Immature natural killer cell (primary cell): ENCODE measurements at places on chromosomes 13 and 19. TPM values are rescaled to one million over a fixed set of nuclear protein-coding genes. Genes with fewer than 3 reads are reported as not detected.

DNA sequence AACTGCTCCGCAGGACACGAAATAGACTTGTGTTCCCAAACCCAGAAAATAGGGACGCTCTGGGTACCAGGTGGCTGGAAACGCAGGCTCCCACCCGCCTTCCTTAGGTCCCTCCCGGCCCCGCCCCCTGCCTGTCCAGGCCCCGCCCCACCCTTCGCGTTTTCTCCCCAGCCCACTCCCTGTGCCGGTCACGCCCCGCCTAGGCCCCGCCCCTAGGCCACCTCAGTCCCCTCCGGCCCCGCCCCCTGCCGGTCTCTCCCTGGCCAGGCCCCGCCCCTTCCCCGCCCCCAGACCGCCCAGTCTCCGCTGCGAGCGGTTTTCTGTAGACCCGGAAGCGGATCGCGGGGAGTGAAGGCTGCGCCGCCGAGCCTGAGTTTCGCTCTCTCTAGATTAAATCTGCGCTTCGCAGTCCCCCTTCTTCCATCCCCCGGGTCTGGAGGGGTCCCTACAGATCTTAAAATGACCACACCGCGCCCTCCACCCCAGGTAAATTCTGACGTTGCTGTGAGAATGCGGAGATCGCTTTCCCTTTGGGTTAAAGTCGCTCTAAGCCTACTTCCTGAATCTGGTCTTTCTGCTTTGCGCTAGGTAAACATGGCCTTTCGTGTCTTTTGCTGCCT, 3.7 kb upstream of the ZNF665 start:
- DNase-seq = peak; percentile 91

- no peak for DNase-seq
These were observed 1.7 kb downstream of the KLK4 start for GRCh38 chr19:50909240-50910070.

PNMA8C gene
- not detected for polyA plus RNA-seq

THSD1 gene
- 0.08 TPM for polyA plus RNA-seq

DNA sequence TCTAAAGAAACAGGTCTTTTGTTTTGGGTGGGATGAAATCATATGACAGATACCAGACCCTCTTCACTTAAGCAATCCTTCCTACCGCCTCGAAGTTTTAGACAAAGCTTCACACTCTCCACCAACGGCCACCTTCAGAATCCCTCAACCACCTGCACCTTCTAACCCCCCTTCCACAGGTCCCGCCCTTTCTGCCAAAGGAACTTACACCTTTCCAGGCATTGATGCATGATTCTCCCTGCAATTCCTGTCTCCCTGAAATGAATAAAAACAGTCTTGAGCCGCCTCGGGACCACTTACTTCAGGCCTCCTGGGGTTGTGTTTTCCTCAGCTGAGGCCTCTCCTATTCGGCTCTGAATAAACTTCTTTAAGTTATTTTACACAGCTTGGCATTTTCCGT, 859 bp downstream of the ZNF433 start:
- DNase-seq = no peak

PSG11 gene
- not detected for polyA plus RNA-seq

CEACAM19 gene
- polyA plus RNA-seq = 0.22 TPM

EHD2 gene
- polyA plus RNA-seq = not detected

DNA sequence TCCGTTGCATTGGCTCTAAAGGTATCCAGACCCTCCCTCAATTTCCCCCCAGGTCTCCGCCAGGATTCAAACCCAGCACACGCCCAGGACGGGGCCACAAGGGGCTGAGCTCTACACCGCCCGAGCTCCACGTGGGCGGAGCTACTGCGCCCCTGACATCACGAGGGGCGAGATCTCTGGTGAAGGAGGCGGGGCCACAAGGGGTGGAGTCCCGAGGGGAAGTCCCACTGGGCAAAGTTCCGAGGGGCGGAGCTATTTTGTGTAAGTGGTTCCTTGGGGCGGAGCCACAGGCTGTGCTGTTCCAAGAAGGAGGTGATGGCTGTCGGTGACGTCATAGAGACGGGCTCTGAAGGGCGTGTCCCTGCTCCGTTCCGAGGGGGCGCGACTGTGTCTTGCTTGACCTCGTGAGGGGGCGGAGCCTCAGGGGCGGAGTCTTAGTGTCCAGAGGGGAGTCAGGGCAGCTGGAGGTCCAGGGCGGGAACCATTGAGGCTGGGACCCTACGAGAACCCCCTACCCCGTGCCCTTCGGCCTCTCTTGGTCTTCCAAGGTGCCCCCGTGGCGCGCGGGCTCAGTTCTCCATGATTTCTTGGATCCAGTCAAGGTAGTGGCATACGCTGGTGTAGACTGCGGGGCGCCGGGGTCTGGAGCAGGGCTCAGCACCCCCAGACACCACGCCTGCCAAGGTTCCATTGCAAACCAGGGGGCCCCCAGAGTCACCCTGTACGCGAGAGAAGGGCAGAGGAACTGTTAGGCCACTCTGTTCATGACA, 1.3 kb upstream of the KLK8 start:
- peak; percentile 19 for DNase-seq

DNA sequence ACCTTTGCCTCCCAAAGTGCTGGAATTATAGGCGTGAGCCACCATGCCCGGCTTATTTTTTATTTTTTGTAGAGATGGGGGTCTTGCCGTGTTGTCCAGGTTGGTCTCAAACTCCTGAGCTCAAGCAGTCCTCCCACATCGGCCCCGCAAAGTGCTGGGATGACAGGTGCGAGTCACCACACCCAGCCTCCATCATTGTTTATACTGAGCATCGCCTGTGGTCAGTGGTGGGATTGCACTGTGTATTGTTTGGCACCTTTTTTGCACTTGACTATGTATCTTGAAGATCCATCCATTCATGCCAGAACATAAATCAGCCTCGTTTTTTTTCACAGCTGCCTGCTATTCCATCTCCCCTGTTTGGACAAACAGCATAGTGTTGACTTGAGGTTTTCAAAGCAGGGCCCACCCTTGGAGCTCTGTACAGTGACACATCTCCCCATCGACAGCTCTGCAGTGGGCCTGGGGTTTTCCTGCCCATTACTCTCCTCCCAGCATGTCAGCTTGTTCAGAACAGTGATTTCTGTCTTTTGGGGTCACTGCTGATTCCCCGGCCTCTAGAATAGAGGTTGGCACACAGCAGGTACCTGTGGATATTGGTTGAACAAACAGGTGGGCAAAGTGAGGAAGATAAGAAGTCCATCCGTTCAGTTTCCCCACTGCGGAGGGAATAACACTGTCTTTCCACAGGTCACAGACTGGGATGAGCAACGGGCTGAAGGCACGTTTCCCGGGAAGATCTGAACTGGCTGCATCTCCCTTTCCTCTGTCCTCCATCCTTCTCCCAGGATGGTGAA, 8.2 kb upstream of the UPK1A start:
- DNase-seq = no peak

DNA sequence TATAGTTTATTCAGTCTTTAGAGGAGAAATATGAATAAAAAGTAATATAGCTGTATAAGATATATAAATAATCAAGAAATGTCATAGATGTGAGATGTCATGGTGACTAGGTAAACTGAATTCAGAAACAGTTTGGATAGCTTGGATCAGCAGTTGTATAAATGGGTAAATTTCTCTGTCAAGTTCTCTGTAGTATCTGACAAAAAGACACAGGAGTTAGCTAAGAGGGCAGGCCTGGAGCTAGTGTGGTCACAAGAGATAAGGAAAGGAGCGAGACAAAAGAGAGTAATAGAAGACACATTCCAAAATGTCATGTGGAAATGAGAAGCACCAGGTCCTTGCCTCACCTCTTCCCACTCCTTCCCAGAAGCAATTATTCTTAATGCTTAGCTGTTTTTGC, 349.0 kb downstream of the LMO7 start:
- no peak for DNase-seq

GRCh38 chr13:37700887-37701286, 102.3 kb upstream of the POSTN start:
- DNase-seq = no peak

- DNase-seq = no peak
These were observed 227.0 kb upstream of the SLITRK5 start for GRCh38 chr13:87444135-87444534.

DNA sequence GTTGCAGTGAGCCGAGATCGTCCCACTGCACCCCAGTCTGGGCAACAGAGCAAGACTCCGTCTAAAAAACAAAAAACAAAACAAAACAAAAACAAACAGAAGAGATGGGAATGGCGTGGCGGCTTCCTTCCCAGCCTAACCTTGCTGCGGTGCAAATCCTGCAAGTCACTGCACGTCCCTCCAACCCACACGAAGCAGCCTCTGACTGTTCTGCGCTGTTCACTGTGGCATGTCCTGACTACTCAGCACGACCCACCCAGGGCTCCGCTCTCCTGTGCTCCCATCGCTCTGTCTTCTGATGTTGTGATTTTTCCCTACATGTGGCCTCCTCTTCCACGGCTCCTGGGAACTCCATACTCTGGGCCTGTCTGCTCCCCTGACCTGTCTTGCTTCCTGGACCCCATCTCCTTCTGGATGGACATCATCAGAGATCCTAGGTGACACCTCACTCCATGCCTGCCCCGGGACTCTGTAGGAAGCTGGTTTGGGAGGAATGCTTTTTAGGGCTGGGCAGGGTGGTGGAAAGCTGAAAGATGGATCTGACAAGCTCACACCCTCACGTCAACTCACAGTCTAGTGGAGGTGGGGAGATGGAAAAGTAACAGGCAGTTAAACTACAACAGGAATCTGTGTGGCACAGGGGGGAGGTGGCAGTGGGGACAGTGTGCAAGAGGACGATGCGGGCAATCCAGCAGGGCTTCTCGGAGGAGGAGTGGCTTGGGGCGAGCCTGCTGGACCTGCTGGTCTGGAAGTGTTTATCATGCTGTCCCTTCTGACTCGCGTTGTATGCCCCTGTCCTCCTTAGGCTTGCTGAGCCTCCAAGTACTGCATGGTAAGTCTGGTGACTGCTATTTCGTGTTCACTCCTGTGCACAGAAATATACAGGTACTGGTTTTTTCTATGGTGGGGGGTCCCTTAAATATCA, 18.8 kb downstream of the ZSCAN5A start:
- no peak for DNase-seq

NLRP4 gene
- polyA plus RNA-seq = not detected

GRCh38 chr19:44758596-44758995, 10.1 kb downstream of the BCL3 start:
- DNase-seq = no peak

ZNF571 gene
- 4.5 TPM for polyA plus RNA-seq

- DNase-seq = no peak
These were observed 47.9 kb downstream of the LYL1 start for GRCh38 chr19:13054626-13055212.

DLEU7 gene
- not detected for polyA plus RNA-seq

OR10H1 gene
- polyA plus RNA-seq = not detected

DNA sequence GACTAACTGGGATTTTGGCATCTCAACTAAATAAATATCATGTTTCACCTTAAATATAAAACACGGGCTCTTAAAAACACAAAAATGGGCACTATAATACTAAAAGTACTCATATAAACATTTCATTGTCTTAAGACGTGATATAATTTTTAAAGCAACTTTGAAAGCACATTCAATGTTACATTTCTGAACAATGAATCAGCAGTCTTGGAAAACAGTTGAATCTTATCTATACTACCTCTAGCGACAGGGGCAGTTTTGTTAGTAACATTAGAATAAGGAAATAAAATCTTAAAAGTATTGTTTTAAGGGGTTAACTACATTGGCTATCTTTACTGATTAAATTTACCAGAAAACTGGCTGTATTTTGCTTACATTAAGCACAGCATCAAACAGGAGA, 156.9 kb downstream of the UGGT2 start:
- no peak for DNase-seq

DNA sequence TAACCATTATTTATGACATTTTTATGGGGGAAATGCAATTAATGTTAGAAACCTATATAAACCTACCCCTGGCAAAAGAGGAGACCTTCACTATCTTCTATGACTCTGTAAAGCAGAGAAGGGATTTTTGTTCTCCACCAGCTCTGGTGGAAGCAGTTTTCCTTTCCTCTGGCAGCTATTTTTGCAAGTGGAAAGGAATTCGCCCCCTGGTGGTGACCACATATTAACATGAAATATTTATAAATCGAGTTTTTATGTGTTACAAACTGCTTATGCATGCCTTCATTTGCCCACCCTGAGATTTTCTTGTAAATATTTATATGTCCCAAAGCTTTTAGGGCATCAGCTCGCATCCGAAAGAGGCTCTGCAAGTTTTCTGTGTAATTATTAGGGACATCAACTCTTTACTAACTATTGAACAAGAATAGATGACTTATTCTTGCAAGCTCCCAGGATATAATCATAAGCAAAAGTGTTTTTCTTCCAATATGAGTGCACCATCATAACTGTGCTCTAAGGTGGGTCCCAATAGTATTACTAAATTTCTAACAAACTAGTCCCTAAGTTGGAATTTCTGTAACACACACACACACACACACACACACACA, 62.4 kb downstream of the SERTM1 start:
- DNase-seq = peak; percentile 26

- DNase-seq = no peak
These were observed 401.1 kb upstream of the SPRY2 start for GRCh38 chr13:80742033-80742432.

- no peak for DNase-seq
These were observed 706.5 kb upstream of the MIR17HG start for GRCh38 chr13:90640976-90641375.

DNA sequence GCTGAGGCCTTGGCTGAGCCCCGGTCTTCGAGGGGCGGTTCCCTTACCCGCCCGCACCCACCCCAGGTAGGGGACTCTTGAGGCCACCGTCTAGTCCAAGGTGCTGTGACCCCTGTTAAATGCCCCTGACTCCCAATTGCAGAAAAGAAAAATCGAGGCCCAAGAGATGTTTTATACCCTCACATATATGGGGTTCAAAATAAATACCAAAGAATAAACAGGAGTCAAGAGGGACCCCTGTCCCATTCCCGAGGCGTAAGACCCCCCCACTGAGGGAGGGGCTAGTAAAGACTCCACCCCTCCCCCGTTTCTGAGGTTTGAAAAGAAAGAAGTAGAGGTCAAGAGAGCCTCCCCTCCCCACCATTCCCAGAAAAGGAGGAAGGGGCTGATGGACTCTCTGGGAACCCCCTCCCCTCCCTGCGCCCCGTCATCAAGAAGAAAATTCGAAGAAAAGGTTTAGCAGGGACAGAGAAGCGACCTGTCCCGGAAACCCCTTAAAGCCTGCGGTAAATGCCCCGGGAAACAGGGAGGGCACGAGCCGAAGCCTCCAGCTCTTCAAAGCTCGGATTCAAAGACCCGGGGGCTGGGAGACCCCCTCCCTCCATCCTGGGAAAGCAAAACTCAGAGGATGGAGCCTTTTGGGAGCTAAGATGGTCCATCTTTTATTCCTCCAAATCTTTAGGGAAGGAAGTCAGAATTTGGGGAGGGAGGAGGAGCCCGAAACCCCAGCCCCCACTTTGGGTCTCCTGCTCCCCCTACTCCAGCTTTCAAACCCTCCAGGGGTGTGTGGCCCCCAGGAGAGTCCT, 755 bp upstream of the RAB3A start:
- peak; percentile 14 for DNase-seq

- no peak for DNase-seq
These were observed 72.3 kb upstream of the POMP start for GRCh38 chr13:28586439-28587173.
